Activated naive CD4-positive, alpha-beta T cell treated with anti-CD3 and anti-CD28 coated beads, Interleukin-2, amount 50 U/mL, for 72 hours (primary cell): ENCODE measurements at places on chromosomes 1 and 21. TPM values are rescaled to one million over a fixed set of nuclear protein-coding genes. Genes with fewer than 3 reads are reported as not detected.

A3GALT2 gene
- total RNA-seq = not detected

VWA5B1 gene
- 0.30 TPM for total RNA-seq

RGS8 gene
- not detected for total RNA-seq

BTBD8 gene
- 3.2 TPM for total RNA-seq

HCN3 gene
- total RNA-seq = 4.8 TPM

TTLL7 gene
- 2.3 TPM for total RNA-seq

TEKT2 gene
- total RNA-seq = not detected

SLC2A5 gene
- not detected for total RNA-seq

LCA5L gene
- not detected for total RNA-seq

CFHR3 gene
- not detected for total RNA-seq

KHDRBS1 gene
- total RNA-seq = 210 TPM

PYGO2 gene
- 27.7 TPM for total RNA-seq

PGD gene
- total RNA-seq = 95.6 TPM

PTGFR gene
- not detected for total RNA-seq

S100B gene
- not detected for total RNA-seq

OR11L1 gene
- not detected for total RNA-seq

FCAMR gene
- total RNA-seq = not detected

CYP2J2 gene
- total RNA-seq = 2.7 TPM

C1QTNF12 gene
- total RNA-seq = 17.7 TPM

IPP gene
- 16.3 TPM for total RNA-seq

MEAF6 gene
- total RNA-seq = 66.8 TPM

SLAMF7 gene
- 70.9 TPM for total RNA-seq

ANKRD65 gene
- not detected for total RNA-seq

PADI4 gene
- 2.4 TPM for total RNA-seq

KCNJ9 gene
- 0.06 TPM for total RNA-seq

PRELP gene
- not detected for total RNA-seq

VWA1 gene
- 6.9 TPM for total RNA-seq

KIAA0040 gene
- 21.2 TPM for total RNA-seq

AMY1C gene
- not detected for total RNA-seq

SLAMF8 gene
- not detected for total RNA-seq

AKNAD1 gene
- not detected for total RNA-seq

LRRC71 gene
- total RNA-seq = not detected

FLG2 gene
- not detected for total RNA-seq

KCNK2 gene
- total RNA-seq = not detected
